ENCODE measurements at places on chromosomes 6 and 20.

DNA sequence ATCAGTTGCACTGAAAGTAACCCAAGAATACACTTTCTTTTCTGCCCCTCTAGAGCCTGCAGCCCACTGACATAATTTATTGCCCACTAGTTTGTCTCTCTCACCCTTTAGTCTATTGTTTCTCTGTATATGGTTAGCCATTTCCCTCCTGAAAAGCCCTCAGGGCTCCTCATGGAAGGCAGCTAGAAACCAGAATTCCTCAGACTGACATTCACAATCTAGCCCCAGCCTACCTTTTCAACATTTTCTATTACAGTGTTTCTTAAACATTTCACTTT lies 21.4 kb upstream of the PAQR8 start:
- DNase-seq: no peak

DNA sequence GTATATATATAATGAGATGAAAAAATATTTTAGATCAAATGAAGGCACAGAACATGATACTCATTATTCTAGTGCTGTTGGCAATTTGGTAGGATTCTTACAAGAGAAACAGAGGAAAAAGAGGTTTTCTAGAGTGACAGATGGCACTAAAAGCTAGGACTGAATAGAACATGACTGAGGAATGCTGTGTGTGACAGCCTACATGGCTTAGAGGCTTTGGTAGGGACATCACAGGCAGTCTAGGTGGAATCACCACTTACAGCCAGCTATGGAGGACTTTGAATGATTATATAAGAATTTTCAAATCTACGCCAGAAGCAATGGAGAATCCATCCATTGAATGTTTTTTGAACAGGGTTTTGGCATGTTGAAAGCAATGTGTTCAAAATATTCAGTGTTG lies 52.8 kb downstream of the TPD52L1 start:
- DNase-seq: no peak

- peak; percentile 6 for DNase-seq
Observed at GRCh38 chr6:138289739-138290138, 71.4 kb upstream of the PBOV1 start.

DNA sequence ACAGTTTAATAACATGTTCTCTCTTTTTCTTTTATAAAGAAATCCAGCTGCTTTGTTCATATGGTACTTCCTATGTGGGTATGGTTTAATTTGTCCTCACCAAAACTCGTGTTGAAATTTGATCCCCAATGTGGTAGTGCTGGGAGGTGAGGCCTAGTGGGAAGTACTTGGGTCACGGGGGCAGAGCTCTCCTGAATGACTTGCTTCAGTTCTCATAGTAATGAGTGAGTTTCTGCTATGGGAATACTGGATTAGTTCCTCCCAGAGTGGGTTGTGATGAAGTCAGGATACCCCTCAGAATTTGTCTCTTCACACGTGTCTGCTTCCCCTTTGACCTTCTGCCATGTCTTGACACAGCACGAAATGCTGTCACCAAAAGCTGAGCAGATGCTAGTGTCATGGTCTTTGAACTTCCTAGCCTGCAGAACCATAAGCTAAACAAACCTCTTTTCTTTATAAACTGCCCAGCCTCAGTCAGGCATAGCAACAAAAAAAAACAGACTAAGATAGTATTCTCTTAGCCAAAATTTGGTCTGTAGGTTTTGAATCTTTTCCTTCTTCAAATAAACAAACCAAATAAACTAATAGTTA lies 87.8 kb upstream of the HS3ST5 start:
- DNase-seq: no peak

DNA sequence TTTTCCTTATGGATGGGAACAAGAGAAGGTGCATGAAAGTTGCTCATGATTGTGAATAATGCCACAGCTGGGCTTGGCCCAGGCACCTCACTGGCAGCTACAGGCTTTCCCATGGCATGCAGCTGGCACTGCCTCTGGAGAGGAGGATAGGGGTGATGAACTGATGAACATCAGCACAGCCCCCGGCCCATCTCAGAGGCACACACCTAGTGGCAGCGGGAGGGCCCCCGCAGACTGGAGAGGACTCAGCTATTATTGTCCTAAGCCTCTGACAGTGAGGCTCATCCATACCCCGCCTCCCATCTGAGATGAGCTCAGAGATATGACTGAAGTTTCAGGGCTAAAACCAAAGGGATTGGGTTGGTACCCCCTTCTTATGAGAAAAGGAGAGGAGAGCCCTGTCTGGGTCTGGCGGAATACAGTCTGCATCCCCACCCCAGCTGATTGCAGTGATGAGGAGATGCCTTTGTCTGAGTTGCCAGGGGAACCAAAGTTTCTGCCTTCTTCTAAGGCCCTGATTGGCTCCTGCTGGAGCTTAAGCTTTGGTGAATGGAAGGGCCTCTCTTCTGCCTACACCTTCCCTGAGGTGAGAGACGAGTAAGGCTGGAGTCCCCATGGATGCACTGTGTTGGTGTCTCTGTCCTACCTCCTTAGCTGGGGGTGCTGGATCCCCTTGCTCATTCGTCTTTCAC lies 27.6 kb upstream of the EPB41L1 start:
- DNase-seq: no peak

DNA sequence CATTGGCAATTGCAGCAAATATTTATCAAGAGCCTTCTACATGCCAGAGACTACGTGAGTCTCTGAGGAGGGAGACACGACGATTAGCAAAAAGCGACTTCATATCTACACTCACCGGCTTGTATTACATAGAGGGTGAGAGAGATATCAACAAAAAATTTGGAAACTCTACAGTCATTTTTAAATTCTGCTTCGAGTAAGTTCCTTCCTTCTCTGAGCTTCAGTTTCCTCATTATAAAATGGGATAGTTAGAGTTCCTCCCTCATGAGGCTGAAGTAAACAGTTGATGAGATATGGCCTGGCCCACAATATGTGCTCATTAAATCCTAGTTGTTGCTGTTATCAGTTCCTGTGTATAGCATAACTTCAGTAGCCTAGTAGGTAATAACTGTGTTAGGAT lies 64.1 kb upstream of the SIRPA start:
- DNase-seq: no peak

- DNase-seq: no peak
Observed at GRCh38 chr6:57097596-57097995, 7.6 kb downstream of the ZNF451 start.
